ENCODE measurements at places on chromosomes 12 and 14.
A peak's percentile ranks its signal among the peaks of the same experiment; 100 is the strongest.

DNA sequence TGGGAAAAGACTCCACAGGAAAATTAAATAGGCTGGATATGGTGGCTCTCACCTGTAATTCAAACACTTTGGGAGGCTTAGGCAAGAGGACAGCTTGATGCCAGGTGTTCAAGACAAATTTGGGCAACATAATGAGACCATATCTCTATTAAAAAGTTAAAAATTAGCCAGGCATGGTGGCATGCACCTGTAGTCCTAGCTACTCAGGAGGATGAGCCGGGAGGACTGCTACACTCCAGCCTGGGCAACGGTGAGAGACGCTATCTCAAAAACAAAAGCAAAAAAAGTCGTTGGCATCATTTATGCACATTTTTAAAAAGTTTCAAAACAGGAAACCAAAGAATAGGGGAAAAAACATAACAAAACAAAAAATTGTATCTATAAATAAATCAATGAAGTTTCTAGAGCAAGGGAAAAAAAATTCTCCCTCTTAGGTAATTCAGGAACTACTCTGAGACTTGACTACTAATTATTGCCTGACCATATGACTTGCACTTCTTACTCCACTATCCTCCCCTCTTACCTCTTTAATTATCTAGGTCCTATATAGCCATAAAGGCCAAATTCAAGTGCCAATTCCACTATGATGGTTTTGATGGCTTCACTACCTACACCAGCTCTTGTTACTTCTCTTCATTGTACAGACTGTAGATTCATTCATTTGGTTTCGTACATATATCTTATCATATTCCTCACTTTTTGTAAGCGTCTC lies 1.6 kb downstream of the METTL3 start:
- DNase-seq, result no peak

DNA sequence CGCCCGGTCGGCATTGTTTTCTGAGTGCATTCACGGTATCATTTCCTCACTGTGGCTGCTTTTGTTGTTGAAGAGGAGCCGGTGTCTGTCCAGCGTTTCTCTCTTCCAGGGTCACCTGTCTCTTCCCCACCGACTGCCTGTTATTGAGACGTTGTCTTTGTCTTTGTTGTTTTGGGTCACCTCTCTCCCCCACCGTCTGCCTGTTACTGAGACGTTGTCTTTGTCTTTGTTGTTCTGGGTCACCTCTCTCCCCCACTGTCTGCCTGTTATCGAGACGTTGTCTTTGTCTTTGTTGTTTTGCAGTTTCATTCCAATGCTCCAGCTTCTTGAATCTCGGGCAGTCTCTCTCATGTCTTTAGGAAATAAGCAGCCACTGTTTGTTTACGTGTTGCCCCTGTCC lies 69.9 kb downstream of the DDX51 start:
- DNase-seq, result peak; percentile 52

GRCh38 chr12:76274420-76275083 lies 73.7 kb downstream of the BBS10 start:
- no peak for DNase-seq

GRCh38 chr12:28830491-28830890 lies 318.6 kb upstream of the FAR2 start:
- DNase-seq, result no peak

GRCh38 chr12:87756721-87757120 lies 272.5 kb downstream of the C12orf50 start:
- no peak for DNase-seq

GRCh38 chr14:54747616-54748015 lies 155.0 kb downstream of the GCH1 start:
- no peak for DNase-seq

- peak; percentile 84 for DNase-seq
Observed at GRCh38 chr12:2959505-2960389, 550 bp downstream of the TEAD4 start.

GRCh38 chr14:78567343-78567742 lies 397.2 kb downstream of the NRXN3 start:
- no peak for DNase-seq

GRCh38 chr14:100862793-100863192 lies 36.9 kb downstream of the MEG3 start:
- DNase-seq, result no peak

DNA sequence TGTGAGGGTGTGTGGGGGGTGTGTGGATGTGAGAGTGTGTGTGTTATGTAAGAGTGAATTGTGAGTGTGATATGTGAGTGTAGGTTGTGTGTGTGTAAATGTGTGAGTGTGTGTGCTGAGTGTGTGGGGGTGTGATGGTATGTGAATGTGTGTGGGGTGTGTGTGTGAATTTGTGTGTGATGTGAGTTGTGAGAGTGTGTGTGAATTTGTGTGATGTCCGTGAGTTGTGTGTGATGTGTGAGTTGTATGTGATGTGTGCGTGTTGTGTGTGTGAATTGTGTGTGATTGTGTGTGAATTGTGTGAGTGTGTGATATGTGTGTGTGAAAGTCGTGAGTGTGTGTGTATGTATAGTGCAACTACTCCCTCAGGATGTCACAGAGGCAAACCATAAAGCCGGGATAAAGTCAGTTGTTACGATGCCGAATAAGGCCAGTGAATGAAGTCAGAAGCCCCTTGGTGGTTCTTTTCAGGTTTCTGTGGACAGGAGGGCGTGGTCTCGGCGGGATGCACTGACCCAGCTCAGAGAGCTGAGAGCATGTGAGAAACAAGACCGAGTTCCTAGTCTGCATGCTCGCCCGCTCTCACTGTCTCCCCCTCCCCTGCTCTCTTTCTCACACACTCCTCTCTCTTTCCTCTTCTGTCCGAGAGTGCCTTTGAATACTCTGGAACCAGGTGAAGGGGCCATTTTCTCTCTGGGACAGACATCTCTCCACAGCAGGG lies 71.8 kb upstream of the MAX start:
- peak; percentile 82 for DNase-seq

- DNase-seq, result no peak
Observed at GRCh38 chr12:18224745-18225144, 36.6 kb upstream of the PIK3C2G start.

DNA sequence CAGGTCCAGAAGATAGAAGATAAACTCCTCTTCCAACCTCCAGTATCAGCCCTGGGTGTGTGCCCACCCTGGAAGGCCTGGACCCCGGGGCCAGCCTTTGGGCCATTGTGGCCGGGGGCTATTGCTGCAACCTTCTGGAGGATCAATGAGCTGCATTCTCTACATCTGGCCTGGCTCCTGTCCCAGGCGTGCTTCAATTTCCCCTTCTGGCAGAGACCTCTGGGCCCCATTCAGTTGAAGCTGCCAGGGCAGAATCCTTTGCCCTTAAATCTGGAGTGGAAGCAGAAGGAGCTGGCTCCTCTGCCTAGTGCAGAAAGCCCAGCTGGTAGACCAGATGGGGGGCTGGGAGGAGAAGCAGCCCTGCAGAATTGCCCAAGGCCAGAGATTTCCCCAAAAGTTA lies 10.0 kb downstream of the NYNRIN start:
- DNase-seq, result no peak

DNA sequence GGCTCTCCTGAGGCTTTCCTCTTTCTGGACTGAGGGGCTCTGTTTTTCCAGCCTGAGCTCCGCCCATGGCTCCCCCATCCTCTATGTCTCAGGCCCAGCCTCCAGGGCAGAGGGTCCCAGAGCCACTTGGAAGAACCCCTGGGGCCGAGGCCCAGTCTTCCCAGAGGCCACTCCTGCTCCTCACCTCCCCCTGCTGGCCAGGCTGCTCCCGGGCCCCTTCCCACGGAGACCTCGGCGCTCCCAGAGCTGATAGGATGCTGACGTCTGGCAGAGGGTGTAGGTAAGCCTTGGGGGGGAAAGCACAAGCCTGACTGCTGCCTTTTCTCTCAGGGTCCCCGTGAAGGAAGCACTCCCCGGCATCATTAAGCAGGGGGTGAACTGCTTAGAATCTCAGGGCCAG lies 51.4 kb downstream of the ERH start:
- peak; percentile 86 for DNase-seq

DNA sequence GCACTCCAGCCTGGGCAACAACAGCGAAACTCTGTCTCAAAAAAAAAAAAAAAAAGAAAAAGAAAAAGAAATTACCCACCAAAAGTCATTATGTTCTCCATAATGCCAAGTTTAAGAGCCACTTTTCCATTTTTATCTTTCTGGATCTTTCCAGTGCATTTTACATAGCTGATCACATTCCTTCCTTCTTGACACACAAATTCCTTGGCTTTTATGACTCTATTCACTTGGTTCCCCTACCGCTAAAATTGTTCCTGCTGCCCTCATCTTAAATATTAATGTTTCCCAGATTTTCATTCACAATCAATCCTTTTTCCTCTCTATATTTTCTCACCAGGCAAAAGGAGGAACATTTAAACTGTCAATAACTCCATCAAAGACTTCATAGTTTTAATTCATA lies 20.2 kb downstream of the KLHL28 start:
- DNase-seq, result no peak

- DNase-seq, result no peak
Observed at GRCh38 chr12:24997496-24997895, 48.6 kb upstream of the BCAT1 start.

DNA sequence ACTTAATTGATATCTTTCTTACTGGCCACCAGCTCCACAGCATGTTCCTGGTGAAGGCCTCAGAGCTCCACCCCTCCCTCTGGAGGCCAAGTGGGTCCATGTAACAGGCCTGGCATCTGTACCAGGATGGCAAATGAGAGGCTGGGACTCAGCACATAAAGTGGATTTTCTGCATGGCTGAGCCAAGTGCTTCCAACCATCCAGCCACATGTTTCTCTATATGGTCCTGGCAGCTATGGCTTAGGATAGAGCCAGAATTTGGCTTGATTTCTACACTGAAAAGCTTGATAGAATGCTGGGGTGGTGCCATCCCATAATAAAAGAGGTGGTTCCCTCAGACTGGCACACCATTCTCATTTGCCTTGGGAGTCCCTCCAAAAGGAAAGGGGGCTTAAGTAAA lies 94.1 kb downstream of the PAX9 start:
- DNase-seq, result no peak

- peak; percentile 80 for DNase-seq
Observed at GRCh38 chr12:56487448-56488040, 417 bp downstream of the GLS2 start.

- no peak for DNase-seq
Observed at GRCh38 chr12:56321027-56321426, 5.2 kb upstream of the CNPY2 start.

DNA sequence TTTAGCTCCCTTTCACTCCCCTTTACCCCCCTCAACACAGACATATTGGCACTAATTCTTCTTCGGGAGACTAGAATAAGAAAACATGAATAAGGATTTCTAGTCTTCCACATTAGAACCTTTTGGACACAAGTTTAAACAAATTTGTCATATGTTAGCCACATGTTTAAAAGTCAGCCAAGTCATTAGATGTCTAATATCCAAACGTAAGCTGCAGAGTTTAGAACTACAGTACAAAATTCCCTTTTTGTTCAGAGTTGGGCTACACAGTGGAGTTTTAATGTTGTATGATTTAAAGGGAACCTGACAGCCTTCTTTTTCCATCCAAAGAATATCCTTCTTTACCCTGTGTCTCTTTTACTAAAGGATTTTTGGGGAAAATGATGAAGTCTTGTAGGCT lies 79.8 kb downstream of the PDE6H start:
- no peak for DNase-seq

DNA sequence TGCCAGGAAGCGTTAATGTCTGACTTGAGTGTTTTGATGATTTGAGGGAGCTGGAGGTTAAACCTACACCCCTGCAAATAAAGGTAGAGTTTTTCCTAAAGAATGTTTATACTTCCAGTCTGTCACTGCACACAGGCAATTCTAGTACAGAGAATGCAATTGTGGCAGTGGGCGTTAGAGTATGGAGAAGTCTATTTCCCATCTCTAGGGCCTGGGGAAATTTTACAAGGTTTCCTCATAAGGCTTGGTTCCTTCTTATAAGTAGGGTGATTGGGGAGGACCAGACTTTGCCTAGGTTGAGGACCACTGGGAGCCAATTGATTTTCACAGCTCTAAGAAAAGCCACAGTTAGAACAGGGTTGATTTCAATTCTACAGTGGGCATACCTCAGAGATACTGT lies 44.3 kb downstream of the IFNG start:
- DNase-seq, result no peak

DNA sequence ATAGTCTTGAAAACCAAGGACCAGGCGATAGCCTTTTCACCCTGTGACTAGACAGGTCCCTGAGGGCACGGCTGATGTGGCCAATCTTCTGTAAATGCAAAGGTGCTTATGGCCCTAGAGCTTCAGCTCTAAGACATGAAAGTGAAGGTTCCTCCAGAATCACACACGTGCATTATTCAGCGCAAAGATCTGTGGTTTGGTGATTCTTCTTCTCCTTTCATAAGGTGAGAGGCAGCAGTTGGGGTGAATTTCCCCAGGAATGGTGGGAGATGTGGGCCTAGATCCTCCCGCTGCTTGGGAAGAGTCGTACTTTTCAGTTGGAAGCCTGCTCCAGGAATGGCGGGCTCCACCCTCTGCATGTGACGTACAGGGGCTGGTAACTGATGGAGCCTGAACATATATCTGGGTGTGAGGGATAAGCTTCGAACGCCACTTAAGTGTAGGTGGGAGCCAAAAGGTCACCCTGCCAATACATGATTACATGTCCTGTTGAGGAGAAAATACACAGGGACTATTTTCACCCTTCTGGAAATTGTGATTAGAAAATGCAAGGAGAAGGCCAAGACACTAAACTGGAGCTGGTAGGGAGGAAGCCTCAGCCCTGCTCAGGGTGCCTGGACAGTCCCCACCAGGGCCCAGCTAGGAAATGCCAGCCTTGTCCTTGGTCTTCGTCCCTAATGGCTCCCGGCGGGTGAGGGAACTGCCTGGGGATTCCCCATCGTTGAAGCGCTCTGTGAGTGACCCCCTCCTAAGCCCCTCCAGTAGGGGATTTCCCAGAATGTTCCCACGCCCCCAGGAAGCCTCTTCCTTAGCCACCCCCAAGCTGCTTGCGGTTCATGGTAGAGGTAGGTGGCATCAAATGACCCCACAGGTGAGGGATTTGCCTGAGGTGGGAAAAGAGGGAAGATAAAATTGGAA lies 17.6 kb downstream of the BATF start:
- peak; percentile 47 for DNase-seq

GRCh38 chr12:65025136-65025535 lies 96.0 kb downstream of the WIF1 start:
- no peak for DNase-seq

- peak; percentile 88 for DNase-seq
Observed at GRCh38 chr12:98399532-98399931, 115.9 kb upstream of the TMPO start.

DNA sequence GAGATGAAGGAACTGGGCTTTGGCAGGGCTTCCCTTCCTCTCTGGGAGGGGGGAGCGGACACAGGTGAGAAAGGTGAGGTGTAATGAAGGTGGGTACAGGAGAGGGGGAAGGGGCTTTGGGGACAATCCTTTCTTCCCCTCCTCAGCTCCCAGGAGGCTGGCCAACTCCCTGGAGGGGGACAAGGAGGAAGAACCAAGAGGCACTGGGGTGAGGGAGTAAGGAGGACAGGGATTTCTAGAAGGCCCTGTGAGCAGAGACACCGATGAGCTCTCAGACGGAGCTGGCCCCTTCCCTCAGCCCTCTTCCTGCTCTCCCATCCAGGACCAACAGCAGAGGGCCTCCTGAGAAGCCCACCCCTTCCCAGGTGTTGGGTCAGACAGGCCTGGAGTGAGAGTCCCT lies 53.4 kb downstream of the PLEKHG3 start:
- DNase-seq, result no peak

GRCh38 chr14:24237463-24237955 lies 4.8 kb downstream of the GMPR2 start:
- DNase-seq, result no peak

GRCh38 chr14:99732436-99733210 lies 48.5 kb downstream of the CYP46A1 start:
- peak; percentile 45 for DNase-seq
